ENCODE measurements at places on chromosomes 1 and 21.

DNA sequence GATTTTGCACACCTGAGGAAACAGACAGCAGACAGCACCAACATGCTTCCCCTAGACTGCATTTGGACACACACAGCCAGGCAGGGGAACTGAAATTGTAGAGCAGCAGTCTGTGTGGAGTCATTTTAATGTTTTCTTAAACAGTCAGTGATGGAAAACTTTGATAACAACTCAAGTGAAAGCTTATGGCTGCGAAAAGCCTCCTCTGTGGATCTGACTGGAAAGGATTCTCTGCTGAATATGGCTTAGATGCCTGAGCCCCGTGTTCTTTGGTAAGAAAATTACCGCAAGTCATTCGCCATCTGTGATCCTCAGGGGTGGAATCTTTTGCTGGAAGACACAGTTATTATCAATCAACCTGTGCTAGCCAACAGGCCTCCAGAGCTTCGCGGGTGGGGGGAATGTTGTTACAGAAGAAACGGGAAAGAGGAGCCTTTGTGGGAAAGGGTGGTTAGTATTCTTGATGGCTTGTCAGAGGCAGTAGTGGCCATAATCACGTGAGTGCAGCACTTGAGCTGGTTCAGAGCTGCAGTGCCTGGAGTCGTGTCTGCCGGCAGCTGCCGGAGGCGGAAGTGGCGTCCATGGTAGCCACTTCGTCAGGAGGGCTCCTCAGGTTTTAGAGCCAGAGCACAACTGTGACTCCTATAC is 204.7 kb downstream of the ST6GALNAC3 start:
- H3K27ac ChIP-seq = no peak overlapping the region
- no peak for DNase-seq
- no peaks in the 10 kb centered on the region for H3K36me3 ChIP-seq
- H3K4me1 ChIP-seq = no peaks in the 10 kb centered on the region

DNA sequence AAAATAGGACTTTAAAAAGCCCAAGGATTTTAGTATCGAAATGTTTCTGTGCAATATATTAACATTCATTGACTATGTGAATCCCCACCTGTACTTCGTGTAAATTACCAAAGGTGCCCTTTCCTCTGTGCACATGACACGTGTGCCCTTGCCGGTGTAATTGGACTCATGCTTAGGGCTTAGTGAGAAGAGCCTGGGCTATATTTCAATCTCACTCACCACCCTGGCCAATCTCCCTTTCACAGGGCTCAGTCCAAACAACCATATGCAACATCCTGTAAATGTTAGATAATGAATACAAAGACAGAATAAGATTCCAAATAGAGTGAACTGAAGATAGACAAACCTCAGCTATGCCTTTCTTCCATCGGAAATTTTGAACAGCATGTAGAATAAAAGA is 564.3 kb downstream of the USP25 start:
- H3K27ac ChIP-seq = no peak overlapping the region
- H3K4me1 ChIP-seq = no peaks in the 10 kb centered on the region
- DNase-seq = no peak

GRCh38 chr1:203440771-203441170 is 34.8 kb upstream of the PRELP start:
- peaks cover 4% of the 10 kb centered on the region for H3K4me1 ChIP-seq
- no peak for DNase-seq
- H3K27ac ChIP-seq = no peak overlapping the region

DNA sequence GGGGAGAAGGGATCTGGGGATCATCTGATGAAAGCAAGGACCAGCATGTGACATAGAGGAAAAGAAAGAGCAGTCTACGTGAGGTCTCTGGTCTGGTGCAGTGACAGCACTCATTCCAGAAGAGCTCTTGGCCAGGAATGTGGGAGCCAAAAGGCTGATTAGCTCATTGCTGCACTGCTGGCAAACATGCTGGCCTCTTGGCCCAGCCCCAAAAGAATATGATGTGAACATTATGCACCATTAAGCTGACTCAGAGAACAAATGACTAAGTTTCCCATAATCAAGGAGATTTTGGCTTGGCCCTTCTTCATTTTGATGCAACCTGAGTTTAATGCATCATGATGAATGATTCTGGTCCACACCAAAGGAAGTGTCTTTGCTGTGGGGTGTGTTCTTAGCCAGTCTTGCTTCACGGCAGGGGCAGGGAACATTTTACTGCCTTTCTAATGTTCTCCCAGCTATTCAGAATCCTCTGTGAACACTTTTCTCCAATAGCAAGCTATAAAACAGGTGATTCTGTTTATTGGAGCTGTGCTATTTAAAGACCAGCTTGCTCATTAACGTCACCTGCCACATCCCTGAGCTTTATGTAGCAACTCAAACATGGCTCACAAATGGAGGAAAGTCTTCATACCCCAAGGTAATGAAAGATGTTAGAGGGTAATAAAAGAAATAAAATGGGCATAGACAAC is 55.1 kb downstream of the PCBP3 start:
- DNase-seq = no peak
- H3K36me3 ChIP-seq = no peaks in the 10 kb centered on the region
- H3K4me3 ChIP-seq = no peak overlapping the region
- no peak overlapping the region for H3K27ac ChIP-seq
- no peaks in the 10 kb centered on the region for H3K27me3 ChIP-seq

DNA sequence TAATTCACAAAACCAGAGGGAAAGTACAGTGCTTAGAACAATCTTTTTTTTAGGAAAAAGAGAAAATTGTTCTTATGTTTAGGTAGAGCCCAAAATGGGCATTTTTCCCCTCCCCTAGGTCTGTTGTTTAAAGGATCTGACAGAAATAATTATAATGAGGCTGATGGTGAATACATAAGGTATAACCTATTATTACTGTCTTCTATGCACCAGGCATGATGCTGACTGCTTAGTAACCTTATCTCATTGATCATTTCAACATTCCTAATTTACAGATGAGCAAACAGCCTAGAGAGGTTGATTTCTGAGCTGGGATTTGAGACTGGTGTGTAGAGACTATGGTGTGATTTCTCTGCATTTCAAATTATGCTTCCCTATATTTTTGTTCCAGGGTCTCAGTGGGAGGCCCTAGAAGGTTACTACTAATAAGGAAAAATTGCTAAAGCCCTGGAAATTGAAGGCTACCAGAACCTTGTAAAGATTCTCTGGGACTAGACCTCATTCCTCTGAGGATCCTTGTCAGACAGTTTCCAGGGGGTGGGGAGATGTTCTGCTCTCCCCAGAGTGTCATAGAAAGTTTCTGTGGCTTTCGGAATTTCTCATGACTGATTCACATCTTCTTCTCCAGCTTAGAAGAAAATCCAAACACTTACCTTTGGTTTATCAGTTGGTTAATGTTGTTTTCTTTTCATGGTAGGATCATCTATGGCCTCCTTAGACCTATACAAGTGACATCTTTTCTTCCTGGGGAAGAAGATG is 44.9 kb downstream of the ROR1 start:
- H3K4me3 ChIP-seq = no peak overlapping the region
- no peaks in the 10 kb centered on the region for H3K36me3 ChIP-seq
- no peak overlapping the region for H3K27ac ChIP-seq
- no peak for DNase-seq
- H3K27me3 ChIP-seq = no peaks in the 10 kb centered on the region

DNA sequence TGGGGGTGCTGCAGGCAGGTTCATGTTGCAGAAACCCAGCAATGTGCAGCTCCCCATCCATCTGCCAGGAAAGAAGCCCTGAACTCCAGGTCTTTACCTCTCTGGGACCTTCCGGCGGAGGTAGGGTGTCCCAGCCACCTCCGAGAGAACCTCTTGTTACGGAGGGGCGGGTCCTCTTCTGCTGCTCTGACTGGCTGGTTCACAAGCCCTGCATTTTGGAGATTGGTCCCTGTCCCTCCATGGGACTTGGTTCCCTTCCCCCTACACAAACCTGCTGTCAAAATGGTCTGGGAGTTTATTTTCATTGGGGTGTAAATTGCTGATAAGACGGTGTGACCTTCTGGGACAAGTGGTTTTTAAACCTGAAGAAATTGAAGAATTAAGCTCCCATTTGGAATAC is 8.0 kb upstream of the CELSR2 start:
- no peak for DNase-seq
- H3K4me1 ChIP-seq = peaks cover 12% of the 10 kb centered on the region
- peaks cover 4% of the 10 kb centered on the region for H3K36me3 ChIP-seq
- no peaks in the 10 kb centered on the region for H3K27me3 ChIP-seq
- H3K27ac ChIP-seq = no peak overlapping the region
- H3K4me3 ChIP-seq = no peak overlapping the region

- H3K27ac ChIP-seq = no peak overlapping the region
- DNase-seq = no peak
- no peaks in the 10 kb centered on the region for H3K36me3 ChIP-seq
- no peaks in the 10 kb centered on the region for H3K27me3 ChIP-seq
- H3K4me1 ChIP-seq = no peaks in the 10 kb centered on the region
These were observed 177.3 kb upstream of the GORAB start for GRCh38 chr1:170354690-170355089.

DNA sequence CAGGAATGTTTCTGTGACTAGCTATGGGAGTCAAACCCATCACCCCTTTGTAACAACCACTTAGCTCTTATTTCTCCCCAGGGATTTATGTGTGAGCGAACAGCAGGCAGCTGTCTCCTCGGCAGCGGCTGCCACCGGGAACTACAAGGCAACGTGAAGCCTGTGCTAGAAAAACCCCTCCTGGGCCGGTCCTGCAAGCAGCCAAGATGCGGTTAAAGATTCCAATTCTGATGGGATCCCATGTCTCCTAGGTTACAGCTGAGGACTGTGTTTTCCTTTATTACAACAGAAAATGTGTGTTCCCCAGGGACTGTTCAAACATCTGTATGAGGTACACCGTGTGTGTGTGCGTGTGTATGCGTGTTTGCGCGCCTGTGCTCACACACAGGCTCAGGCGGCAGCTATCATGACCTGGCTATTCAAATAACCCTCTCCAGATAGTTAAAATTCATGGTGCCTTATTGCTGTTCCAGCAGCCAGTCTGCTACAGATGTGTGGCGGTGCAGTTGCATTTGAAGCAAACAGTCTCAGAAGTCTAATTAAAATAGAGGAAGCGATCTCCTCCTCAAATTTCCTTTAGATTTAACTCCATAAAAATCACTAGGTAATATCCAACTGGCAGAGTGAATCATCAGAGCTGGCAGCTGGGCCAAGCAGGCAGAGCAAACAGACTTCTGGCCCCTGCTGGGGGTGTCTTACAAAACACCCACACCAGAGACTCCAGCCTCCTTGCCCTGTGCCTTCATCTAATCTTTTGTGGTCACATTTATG is 68.0 kb downstream of the LMX1A start:
- no peaks in the 10 kb centered on the region for H3K27me3 ChIP-seq
- H3K4me1 ChIP-seq = no peaks in the 10 kb centered on the region
- H3K27ac ChIP-seq = no peak overlapping the region
- DNase-seq = no peak
- no peak overlapping the region for H3K4me3 ChIP-seq

DNA sequence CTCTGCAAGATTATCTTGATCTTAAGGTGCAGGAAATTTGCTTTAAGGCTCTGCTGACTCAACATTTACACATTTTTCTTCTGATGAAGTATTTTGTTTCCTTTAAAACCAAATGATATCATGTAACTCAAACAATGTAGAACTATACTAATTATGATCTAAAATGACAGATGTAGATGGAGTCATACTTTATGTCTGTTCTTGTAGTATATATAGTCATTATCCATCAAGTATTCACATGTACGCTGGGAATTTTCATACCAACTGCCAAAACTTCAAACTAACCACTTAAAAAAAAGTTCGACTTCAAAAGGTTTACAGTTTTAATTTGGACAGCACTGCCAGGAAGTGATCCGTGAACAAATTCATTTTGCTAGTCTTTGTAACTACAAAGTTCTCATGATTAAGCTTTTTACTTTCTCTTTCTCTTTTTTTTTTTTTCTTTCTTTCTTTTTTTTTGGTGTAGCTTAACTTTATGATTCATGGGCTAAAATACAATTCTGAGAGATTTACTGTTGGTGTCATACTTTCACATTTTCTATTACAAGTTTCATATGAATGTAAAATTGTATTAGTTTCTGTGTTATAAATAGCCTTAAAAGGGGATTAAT is 509.0 kb upstream of the CXADR start:
- no peaks in the 10 kb centered on the region for H3K36me3 ChIP-seq
- no peaks in the 10 kb centered on the region for H3K27me3 ChIP-seq
- DNase-seq = no peak
- H3K27ac ChIP-seq = no peak overlapping the region
- no peak overlapping the region for H3K4me3 ChIP-seq

DNA sequence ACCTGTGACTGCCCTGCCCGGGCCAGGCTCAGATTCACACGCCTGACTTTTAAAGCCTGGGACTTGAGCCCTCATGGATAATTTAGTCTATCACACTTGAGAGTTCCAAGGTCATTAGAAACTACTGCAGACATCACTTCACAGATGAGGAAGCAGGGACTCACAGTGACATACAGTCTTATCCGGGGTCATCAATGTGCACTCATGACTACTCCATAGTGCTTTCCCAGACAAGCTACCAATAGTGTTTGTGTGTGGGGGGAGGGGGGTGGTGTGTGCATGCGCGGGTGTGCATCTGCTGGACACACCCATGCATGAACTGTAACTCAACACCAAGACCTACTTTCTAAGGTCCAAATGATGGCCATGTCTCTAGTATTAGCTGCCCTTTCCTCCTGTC is 16.1 kb upstream of the SLC5A9 start:
- H3K4me1 ChIP-seq = peaks cover 4% of the 10 kb centered on the region
- H3K36me3 ChIP-seq = no peaks in the 10 kb centered on the region
- H3K27me3 ChIP-seq = no peaks in the 10 kb centered on the region
- H3K4me3 ChIP-seq = no peak overlapping the region
- DNase-seq = no peak
- H3K27ac ChIP-seq = no peak overlapping the region

GRCh38 chr21:37562920-37563640 is 196.5 kb downstream of the DYRK1A start:
- H3K27me3 ChIP-seq = no peaks in the 10 kb centered on the region
- no peaks in the 10 kb centered on the region for H3K36me3 ChIP-seq
- DNase-seq = no peak
- no peak overlapping the region for H3K4me3 ChIP-seq
- H3K4me1 ChIP-seq = peaks cover 2% of the 10 kb centered on the region
- no peak overlapping the region for H3K27ac ChIP-seq

DNA sequence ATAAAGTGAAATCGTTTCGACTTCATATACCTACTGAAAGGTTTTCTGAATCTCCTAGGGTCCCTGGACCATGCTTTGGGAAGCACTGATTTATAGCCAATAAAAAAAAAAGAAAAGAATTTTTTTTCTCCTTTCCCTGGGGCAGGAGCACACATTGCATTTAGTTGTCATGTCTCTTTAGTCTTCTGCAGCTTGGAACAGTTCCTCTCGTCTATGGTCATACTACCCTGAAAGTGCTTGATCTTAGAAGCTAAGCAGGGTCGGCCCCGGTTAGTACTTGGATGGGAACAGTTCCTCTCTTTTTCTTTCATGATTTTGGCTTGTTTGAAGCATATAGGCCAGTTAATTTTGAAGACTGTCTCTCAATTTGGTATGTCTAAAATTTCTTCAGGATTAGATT is 3.7 kb upstream of the SERPINC1 start:
- no peaks in the 10 kb centered on the region for H3K27me3 ChIP-seq
- no peak overlapping the region for H3K27ac ChIP-seq
- no peaks in the 10 kb centered on the region for H3K4me1 ChIP-seq
- no peaks in the 10 kb centered on the region for H3K36me3 ChIP-seq
- H3K4me3 ChIP-seq = no peak overlapping the region

GRCh38 chr1:42221952-42222606 is 57.5 kb upstream of the GUCA2A start:
- DNase-seq = no peak
- no peaks in the 10 kb centered on the region for H3K27me3 ChIP-seq
- no peaks in the 10 kb centered on the region for H3K4me1 ChIP-seq
- no peak overlapping the region for H3K4me3 ChIP-seq

Measured in iPS DF 6.9 (cell line).